Effector memory CD8-positive, alpha-beta T cell (primary cell): ENCODE measurements at places on chromosomes 5 and 9.
A peak's percentile ranks its signal among the peaks of the same experiment; 100 is the strongest.

- DNase-seq: no peak
Observed at GRCh38 chr9:79011461-79011860, 560.3 kb upstream of the TLE4 start.

- no peak for DNase-seq
Observed at GRCh38 chr5:35618781-35619180, 1.1 kb downstream of the SPEF2 start.

GRCh38 chr9:115777610-115778009, 376.0 kb upstream of the PAPPA start:
- no peak for DNase-seq

- DNase-seq: no peak
Observed at GRCh38 chr5:19488786-19489185, 499.2 kb downstream of the CDH18 start.

- DNase-seq: no peak
Observed at GRCh38 chr9:100281066-100281465, 71.7 kb downstream of the TEX10 start.

GRCh38 chr9:138097501-138097991, 220.0 kb downstream of the CACNA1B start:
- DNase-seq: no peak

- no peak for DNase-seq
Observed at GRCh38 chr9:110047955-110048402, 160.0 kb downstream of the C9orf152 start.

DNA sequence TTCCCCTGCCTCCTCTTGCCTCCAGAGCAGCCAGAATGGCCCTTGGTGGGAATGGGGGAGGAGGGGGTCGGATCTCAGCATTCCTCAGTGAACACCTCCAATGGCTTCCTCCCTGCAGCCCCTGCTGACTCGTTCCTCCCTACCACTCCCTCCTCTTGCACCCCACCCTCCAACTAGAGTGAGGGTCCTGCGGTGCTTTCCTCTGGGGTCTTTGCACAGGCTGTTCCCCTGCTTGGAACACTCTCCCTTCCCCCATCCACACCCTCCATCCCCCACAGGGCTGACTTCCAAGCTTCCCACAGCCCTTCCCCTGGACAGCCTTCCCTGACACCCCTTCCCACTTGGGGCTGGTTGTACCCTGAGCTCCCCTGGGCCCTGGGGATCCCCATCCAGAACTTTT, 70.4 kb upstream of the NEK6 start:
- DNase-seq: no peak

- DNase-seq: no peak
Observed at GRCh38 chr5:132447196-132447595, 43.4 kb downstream of the IRF1 start.

DNA sequence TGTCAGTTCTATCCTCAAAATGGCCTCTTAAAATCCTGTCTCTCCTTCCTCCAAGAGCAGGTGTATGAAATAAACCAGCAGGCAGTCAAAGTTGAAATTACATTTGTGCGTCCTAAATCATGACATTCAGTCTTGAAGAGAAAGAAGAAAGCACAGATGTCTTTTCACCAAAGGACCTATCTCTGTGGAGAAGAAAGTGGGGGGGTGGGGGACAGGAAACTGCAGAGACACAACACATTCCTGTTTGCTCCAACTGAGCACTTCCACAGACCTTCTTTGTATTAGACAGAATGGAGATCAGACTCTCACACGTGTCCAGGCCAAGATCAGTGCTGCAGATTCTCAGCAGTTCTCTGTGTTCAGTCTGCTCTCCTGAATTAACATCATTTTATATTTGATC, 471.9 kb upstream of the RGMB start:
- no peak for DNase-seq

DNA sequence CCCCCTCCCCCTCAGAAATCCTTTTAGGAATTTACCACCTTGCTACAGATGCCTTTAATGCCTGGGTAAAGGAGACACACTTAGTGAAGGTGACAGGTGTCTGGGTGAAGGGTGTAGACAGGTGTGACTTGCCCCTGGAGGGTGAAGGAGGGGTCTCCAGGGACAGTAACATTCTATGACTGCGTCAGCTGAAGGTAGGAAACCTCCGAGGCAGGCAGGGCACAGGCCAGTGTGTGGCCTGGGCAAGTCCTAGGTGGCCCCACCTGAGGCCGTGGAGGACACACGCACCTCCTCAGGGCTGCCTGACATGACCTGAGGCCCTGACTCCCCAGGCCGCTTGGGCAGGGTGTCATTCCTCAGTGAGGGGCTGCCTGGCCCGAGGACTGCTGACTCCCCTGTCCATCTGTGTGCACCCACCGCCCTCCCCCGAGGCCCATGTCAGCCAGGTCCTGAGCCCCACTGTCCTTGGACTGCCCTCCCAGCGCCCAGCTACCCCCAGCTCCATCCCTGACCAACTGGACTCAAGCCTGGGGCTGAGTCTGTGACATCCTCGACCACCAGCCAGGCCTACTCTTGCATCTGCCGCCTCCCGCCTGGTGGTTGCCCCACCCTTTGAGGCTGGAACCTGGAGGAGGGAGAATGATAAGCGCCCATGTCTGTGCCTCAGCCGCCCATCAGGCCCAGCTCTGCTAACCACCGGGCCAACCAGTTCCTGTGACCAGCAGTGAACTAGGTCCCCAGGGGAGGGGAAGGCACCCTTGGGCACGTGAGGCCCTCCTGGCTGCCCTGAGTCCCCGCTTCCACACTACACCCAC, 18.4 kb downstream of the CARD19 start:
- DNase-seq: no peak

- DNase-seq: peak; percentile 53
Observed at GRCh38 chr9:37753489-37754190, at the start of gene TRMT10B. TSS of gene TRMT10B (plus strand) at chr9:37753805. CDS start at chr9:37761932, 8,127 bp downstream.

DNA sequence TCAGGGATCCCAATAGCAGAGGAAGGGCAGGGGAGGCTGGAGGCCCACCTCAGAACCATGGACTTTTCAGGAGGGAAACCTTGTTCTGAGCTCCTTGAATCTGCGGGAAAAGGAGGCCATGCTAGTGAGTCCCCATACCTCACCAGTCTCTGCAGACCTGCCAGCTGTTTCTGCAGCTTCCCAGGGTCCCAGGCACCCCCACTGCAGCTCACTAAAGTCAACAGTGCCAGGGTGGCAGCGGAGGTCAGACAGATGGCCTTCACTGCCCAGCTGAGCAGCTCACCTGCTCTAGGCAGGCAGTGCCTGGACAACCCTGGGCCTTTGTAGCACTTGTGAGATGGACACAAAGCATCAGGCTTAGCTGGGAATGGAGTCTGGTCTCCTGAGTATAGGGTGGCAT, 4.4 kb upstream of the SLC27A4 start:
- no peak for DNase-seq

- no peak for DNase-seq
Observed at GRCh38 chr5:140424135-140424534, 22.5 kb downstream of the ANKHD1 start.

DNA sequence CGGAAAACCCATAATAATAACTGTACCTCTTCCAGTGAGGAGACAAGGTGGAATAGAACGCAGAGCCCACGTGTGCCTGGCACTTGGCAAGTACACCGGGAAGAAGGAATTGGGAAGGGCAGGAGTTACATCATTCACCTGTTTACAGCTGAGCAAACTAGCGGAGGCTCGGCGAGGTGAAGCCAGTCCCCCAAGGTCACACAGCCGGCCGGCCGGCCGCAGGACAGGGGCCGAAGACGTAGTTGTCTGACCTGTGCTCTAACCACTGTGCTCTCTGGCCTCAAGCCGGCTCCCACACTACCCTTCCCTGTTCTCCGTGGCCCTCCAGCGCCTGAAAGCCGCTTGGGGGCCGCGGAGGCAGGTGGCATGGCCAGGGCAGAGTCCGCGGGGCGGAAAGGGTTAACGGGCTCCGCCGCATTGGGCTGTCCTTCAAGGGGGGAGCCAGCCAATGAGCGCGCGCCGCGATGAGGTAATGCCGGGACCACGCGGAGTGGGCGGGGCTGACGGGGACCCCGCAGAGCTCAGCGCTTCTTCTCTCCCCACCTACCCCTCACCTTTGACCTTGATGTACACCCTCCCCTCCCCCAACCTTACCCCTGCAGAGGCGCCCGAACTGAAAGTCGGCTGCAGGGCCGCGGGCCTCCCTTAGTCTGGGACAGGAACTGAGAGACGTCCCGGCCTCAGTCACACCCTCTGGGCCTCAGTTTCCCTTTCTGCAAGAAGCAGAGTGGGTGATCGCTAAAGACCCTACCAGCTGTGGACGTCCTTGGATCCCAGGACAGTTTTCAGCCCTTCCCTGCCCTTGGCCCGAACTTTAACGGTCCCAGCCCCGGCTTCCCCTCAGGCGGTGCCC, 125.1 kb downstream of the C9orf50 start:
- DNase-seq: peak; percentile 77

GRCh38 chr5:125486634-125487033, 740.2 kb upstream of the ZNF608 start:
- no peak for DNase-seq

- no peak for DNase-seq
Observed at GRCh38 chr5:5678909-5679308, 256.4 kb downstream of the ICE1 start.

DNA sequence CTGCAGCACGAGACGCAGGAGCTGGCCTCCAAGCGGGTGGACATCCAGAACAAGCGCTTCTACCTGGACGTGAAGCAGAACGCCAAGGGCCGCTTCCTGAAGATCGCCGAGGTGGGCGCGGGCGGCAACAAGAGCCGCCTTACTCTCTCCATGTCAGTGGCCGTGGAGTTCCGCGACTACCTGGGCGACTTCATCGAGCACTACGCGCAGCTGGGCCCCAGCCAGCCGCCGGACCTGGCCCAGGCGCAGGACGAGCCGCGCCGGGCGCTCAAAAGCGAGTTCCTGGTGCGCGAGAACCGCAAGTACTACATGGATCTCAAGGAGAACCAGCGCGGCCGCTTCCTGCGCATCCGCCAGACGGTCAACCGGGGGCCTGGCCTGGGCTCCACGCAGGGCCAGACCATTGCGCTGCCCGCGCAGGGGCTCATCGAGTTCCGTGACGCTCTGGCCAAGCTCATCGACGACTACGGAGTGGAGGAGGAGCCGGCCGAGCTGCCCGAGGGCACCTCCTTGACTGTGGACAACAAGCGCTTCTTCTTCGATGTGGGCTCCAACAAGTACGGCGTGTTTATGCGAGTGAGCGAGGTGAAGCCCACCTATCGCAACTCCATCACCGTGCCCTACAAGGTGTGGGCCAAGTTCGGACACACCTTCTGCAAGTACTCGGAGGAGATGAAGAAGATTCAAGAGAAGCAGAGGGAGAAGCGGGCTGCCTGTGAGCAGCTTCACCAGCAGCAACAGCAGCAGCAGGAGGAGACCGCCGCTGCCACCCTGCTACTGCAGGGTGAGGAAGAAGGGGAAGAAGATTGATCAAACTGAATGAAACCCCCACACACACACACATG, 654 bp downstream of the PURA start:
- peak; percentile 17 for DNase-seq

- no peak for DNase-seq
Observed at GRCh38 chr9:1726993-1727759, 288.0 kb upstream of the SMARCA2 start.

GRCh38 chr5:20109326-20109725, 121.3 kb upstream of the CDH18 start:
- DNase-seq: no peak

GRCh38 chr9:94974154-94974879, 247.8 kb downstream of the AOPEP start:
- no peak for DNase-seq

GRCh38 chr5:43370352-43370751, 41.8 kb downstream of the CCL28 start:
- no peak for DNase-seq

DNA sequence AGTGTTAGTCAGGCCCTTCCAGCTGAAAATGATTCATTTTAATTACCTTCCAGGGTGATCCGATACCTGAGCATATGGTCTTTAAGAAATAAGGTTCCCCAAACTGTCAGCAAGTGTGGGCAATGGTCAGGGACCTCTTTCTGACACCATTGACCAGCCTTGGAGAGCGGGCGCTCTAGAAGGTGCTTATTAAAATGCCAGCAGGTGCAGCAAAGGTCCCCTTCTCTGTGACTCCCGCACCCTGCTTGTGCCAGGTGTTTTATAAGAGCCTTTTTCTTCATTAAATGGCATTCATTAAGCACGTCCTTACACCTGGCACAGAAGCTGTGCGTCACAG, 85.3 kb downstream of the MVB12B start:
- DNase-seq: no peak

GRCh38 chr5:147688656-147689356, 93.7 kb downstream of the JAKMIP2 start:
- DNase-seq: no peak
